Stimulated activated CD4-positive, alpha-beta T cell treated with anti-CD3 and anti-CD28 coated beads, Interleukin-1b, Interleukin-23, amount 100 ng/mL, for 48 hours (primary cell): ENCODE measurements at places on chromosomes 1 and 21.
A peak's percentile ranks its signal among the peaks of the same experiment; 100 is the strongest.

DNA sequence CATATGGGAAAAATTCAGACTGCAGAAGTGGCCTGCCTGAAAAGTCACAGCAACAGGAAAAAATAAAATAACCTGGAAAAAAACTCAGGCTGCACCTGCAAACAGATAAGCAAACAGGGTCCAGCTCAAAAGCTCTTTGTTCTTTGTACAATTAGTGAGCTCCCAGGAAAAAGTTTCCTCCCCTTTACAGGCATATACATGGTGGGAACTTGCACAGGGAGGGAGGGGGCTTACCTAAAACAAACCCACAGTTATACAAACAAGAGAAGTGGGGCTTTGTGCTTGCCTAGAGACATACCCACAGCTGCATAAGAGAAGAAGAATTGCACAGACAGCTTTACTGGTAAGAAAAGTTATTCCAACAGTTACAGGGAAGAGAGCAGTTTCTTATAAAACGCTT is 31.7 kb upstream of the COG2 start:
- DNase-seq: no peak

DNA sequence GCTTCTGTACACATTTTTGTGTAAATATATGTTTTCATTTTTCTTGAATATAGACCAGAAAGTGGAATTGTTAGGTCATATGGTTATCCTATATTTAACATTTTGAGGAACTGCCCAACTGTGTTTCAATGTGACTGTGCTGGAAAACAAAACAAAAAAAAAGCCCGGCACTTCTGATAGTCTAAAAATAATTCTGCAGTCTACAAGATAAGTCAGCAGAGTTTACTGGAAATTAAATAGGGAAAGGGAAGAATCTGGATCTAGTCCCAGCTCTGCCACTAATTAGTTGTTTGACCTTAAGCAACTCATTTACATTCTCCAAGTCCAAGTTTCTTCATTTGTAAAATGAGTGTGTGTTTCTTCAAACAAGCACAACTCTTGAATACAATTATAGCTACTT is 869.1 kb upstream of the B3GALT2 start:
- DNase-seq: no peak

DNA sequence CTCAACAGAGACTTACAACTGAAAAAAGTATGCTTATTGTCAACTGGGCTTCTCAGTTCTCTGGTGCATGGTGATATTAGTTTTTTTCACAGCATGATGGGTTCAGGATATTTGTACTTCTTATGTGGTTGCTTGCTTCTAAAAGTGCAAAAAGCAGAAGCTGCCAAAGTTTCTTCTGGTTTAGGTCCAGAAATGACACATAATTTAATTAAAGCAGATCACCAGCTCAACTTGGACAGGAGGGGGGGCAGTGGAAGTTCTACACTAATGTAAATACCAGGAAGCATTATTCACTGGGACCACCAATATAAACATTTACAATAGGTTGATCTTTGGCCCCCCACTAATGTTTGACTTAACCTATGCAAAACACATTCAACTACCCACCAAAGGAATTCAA is 354.8 kb upstream of the BRINP3 start:
- no peak for DNase-seq

DNA sequence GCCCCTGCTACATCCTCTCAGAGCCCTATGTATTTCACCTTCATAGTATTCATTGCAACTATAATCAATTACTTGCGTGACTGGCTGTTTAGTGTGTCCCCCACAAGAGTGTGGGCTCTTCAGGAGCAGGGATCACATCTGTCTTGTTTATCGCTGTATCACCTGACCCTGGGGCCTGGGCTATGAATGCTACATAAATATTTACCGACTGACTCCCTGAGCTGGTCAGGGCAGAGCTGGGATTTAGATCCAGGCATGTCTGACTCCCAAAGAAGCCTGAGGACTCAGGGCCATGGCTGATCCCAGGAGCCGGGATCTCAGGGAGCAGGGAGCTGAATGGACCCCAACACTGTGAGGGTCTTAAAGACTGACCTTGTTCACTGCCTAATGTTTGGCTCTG is 49.7 kb downstream of the AHDC1 start:
- no peak for DNase-seq

DNA sequence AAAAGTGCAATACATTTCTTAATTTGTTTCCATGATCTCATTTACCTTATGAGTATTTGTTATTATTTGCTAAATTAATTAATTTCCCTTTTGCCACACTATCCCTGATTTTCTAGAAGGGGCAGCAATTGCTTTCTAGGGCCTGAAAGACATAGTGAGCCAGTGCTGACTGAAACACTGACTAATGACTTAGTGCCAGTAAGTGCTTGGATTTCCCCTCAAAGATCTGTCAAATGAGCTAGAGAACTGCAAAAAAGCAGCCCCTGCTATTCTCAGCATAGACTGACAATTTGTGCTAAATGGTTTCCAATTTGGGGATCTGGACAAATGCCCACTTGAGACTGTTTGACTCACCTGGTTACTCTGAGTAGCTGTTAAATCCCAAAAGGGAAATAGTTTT is 35.6 kb upstream of the USH2A start:
- DNase-seq: no peak

GRCh38 chr1:110524311-110525248 is 5.6 kb upstream of the KCNA10 start:
- DNase-seq: peak; percentile 50

DNA sequence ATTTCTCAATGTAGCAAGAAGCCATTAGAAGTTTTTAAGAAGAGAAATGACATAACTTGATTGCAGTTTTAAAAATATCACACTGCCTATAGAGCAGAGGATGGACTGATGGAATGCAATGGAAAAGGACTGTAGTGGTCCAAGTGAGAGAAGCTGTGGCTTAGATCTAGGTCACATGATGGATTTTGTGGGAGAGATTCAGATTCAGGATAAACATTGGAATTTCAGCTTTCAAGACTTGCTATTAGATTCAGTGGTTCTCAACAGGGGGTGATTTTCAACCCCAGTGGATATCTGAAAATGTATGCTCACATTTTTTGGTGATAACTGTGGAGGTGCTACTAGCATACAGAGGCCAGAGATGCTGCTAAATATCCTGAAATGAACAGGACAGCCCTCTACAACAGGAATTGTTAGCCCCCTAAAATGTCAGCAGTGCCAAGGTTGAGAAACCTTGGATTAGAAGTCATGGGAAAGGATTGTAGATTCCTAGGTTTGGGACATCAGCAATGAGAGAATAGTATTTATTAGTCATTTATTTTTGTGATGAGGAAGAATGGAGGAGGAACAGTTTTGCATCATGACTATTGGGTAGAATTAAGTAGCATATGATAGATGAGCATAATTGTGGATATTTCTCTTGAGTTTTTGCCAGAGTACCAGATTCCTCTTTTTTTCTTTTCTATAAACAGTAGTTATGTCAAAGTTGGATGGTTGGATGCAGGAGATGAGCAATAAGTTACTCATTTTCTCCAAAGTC is 30.1 kb upstream of the KCNK2 start:
- DNase-seq: no peak

DNA sequence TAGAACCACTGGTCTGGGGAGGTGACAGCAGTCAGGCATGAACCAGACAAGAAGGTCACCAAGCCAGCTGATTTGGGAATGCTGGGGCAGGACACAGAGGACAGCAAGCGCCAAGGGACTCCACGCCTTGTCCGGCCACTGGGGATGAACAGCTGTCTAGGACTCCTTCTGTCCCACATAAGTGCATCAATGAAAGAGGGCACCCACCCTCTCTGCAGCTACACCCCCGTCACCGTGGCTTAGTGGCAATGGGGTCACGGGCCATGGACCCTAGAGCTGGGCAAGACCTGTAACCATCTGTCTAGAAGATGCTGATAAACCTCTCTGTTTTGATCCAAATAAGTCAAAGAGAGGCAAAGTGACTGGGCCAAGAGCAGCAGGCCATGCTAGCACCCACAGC is 16.8 kb downstream of the UBE2G2 start:
- DNase-seq: no peak

- peak; percentile 40 for DNase-seq
These were observed 21.9 kb downstream of the NCF2 start for GRCh38 chr1:183568176-183569021.
